ENCODE measurements at places on chromosomes 11 and 22.

GRCh38 chr22:32389685-32390084 lies 22.4 kb downstream of the RTCB start:
- DNase-seq, result no peak

DNA sequence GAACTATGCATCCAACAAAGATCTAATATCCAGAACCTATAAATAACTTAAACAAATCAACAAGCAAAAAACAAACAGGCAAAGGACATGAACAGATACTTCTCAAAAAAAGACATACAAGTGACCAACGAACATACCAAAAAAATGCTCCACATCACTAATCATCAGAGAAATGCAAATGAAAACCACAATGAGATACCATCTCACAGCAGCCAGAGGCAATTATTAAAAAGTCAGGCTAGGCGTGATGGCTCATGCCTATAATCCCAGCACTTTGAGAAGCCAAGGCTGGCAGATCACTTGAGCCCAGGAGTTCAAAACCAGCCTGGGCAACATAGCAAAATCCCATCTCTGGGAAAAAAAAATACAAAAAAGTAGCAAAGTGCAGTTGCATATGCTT lies 10.7 kb downstream of the SAA4 start:
- DNase-seq, result no peak

- no peak for DNase-seq
Measured at GRCh38 chr11:36062796-36063365, 119.0 kb downstream of the LDLRAD3 start.

DNA sequence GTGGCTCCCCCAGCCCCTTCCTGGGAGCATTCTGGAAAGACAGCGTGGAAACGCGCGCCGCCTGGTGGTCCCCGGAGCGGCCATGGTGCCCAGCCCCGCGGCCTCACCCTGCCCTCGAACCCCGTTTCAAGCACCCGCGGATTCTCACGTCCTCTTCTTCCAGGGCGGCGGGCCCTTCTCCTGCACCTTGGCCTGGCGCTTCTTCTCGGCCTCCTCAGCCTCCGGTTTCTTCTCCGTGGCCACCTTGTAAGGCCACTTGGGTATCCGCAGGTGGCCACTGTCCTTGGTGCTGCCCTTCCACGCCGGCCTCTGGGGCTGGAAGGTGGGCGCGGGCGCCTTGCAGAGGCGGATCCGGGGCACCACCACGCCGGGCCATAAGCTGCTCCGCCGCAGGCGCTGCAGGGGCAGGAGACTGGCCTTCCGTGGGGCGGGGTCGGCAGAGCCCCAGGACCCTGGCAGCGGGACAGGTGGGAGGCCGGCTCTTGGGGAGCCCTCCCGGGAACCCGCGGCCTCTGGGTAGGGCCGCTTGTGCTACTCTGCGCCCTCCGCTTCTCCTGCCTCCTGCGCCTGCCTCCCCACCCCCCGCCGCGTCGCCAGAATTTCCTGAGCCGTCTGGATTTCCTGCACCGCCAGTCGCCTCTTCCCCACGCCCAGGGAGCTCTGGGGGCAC lies 83.4 kb downstream of the TRIM51G start:
- no peak for DNase-seq

- no peak for DNase-seq
Measured at GRCh38 chr11:69006816-69007215, 6.2 kb downstream of the MRGPRF start.

- no peak for DNase-seq
Measured at GRCh38 chr11:104666624-104667023, 231.6 kb downstream of the CASP12 start.

GRCh38 chr11:107669191-107669740 lies 42.6 kb downstream of the SLN start:
- DNase-seq, result no peak

GRCh38 chr11:61927501-61927900 lies 10.1 kb upstream of the RAB3IL1 start:
- DNase-seq, result no peak

GRCh38 chr11:123797541-123797940 lies 8.6 kb downstream of the OR6M1 start:
- DNase-seq, result no peak

DNA sequence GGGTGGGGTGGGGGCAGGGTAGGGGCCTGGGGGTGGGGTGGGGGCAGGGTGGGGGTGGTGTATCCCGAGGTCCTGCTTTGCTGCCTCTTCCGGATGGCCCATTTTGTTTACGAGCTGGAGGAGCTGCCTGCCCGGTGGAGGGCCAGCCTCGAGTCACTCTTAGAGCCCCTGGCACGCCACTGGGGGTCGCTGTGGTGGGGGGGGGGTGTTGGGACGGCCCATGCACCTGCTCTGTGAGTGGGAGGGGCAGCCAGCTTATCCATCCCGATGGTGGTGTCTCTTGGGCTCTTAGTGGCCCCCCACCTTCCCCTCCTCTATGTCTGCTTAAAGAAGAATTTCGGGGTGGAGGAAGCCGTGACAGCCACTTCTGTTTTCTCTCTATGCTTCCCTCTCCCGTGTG lies 24.6 kb downstream of the MRGPRD start:
- no peak for DNase-seq

DNA sequence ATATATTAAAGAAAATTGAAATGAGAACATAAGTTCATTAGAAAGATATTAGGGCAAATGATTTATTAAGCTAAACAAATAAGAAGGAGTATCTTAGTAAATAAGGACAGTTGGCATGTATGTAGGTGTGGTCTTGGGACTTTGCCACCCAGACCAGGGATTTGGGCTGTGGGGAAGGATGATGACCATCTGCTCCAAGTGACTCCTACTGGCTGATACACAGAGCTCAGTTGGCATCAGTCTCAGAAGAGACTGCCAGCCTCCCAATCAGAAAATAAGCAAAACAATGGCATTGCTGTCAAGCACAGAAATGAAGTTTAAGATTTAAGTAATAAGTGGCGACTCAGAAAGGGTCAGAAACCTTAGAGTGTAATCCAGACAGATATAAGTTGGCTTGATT lies 49.5 kb downstream of the PAX6 start:
- no peak for DNase-seq

Measured in Panc1 (cell line).